Effector CD8-positive, alpha-beta T cell (primary cell): ENCODE measurements at places on chromosomes 12 and 14.

- no peak for DNase-seq
These were observed 159.9 kb downstream of the BMP4 start for GRCh38 chr14:53796734-53797133.

- DNase-seq: no peak
These were observed 181.1 kb downstream of the BTG1 start for GRCh38 chr12:91964501-91964900.

- no peak for DNase-seq
These were observed 179.6 kb downstream of the TMEM117 start for GRCh38 chr12:44015333-44015941.

- DNase-seq: no peak
These were observed 87.8 kb downstream of the DICER1 start for GRCh38 chr14:95069547-95069946.

GRCh38 chr12:51381226-51382079 lies 9.8 kb downstream of the GALNT6 start:
- DNase-seq: no peak

DNA sequence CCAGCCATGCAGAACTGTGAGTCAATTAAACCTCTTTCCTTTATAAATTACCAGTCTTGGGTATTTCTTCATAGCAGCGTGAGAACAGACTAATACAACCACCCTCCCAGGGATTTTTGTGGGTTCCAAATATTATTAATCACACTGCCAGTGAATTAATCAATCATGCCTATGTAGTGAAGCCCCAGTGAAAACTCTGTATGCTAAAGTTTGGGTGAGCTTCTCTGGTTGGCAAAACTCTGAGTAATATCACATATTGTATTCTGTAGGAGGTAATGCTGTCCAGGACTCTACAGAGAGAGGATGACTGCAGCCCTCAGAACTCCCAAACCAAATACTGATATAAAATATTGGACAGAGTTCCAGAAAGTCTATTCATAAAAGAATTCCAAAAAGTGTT lies 216.9 kb downstream of the RPAP3 start:
- DNase-seq: no peak

GRCh38 chr12:81468206-81468605 lies 290.9 kb downstream of the PPFIA2 start:
- no peak for DNase-seq
